T-helper 22 cell (primary cell): ENCODE measurements at places on chromosomes 6 and 20.

DNA sequence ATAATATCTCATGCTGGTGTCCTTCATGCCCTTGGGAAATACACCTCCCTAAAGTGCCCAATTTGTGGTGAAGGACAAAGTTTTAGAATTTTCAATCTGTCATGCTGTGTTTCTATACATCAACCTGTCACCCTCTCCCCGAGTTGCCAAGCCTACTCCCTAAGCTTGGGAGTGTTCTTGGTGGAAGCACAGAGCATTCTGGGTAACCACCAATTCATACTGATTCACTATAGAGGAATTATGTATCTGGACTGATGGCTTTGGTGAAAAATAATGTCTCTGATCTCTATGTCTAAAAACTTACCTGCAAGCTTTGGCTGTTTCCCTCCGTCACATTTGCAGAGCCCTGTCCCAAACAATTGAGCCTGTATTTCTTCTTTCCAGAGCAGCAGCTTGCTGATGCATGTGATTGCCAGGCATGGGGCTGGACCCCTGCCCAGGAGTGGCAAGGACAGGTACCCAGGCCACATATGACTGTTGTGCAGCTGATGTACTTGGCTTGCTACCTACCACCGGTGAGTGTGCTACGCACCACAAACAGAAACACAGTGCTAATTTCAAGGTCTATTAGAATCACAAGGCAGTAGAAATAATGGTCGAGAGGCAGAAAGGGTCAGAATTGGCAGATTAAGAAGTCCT lies 202.8 kb upstream of the CITED2 start:
- no peak for DNase-seq

DNA sequence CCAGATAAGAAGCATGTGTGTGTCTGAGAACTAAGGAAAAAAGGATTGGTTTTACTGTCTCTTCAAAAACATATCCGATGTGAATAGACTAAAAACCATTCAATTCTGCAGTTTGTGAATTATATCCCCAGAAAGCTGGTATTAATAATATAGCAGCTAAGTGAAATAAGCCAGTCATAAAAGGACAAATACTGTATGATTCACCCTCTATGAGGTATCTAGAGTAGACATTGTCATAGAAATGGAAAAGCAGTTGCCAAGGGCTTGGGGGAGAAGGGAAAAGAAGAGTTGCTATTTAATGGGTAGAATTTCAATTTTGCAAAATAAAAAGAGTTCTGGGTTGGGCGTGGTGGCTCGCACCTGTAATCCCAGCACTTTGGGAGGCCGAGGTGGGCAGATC lies 137.5 kb downstream of the ATXN1 start:
- no peak for DNase-seq

DNA sequence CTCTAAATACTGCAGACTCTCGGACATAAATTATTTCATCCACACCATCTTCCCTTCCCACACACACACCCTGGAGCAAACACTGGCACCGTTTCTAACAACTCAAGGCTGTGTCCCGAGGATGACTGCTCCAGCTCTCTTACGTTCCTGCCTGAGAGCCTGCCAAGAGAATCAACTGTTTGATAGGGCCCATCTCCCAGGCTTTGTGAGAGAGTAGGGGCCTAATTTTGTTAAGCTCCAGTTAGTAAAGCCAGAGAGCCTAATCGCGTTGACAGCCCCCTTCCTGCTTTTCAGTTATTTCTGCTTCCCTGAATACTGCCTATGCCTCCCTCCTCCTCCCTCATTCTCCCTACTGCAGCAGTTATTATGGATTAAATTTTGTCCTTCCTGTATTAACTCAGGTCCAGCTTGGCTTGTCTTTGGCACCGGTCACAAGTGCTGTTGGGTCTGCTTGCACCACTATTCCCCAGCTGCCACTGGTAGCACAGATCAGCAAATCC lies 118.1 kb upstream of the TMEM181 start:
- DNase-seq, result no peak

DNA sequence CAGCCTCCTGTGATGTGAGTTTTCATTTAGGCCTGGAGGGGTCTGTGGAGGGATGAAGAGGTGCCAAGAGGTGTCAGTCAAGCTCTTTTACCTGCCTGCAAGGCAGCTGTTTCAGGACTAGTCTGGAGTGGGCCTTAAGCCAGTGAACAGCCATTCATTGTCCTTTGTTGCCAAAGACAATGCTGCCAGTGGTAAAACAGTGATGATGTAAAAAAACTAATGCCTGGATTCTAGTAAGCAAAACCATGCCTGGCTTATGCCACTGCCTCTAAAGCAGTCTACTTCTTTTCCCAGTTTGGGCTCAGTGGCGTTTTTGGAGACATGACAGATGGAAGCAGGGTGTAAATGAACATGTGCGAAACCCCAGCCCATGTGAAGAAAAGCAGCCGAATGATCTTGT lies 93.5 kb upstream of the KCNK16 start:
- DNase-seq, result no peak

GRCh38 chr6:72374857-72375256 lies 247.0 kb upstream of the KCNQ5 start:
- DNase-seq, result no peak

- no peak for DNase-seq
Measured at GRCh38 chr6:153096792-153097191, 34.3 kb downstream of the RGS17 start.

- DNase-seq, result no peak
Measured at GRCh38 chr6:112274774-112275173, 20.4 kb upstream of the LAMA4 start.

DNA sequence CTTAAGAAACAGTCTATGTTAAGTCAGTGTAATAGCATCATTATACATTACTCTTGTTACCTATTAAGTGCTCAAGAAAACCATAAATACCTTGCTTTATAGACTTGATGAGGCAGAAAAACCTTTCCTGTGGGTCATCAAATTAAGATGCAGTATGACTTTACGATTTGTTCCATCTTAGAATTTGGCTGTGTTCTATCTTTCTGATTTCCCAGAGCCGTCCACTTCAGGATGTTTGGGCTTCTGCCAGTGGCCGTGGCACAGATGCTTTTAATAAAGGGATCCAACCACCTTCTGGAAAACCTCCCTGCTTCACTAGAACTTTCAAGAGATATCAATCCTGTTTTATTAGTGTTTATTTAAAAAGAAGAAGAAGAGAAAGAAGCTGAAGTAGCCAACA lies 71.2 kb downstream of the PDE7B start:
- no peak for DNase-seq

DNA sequence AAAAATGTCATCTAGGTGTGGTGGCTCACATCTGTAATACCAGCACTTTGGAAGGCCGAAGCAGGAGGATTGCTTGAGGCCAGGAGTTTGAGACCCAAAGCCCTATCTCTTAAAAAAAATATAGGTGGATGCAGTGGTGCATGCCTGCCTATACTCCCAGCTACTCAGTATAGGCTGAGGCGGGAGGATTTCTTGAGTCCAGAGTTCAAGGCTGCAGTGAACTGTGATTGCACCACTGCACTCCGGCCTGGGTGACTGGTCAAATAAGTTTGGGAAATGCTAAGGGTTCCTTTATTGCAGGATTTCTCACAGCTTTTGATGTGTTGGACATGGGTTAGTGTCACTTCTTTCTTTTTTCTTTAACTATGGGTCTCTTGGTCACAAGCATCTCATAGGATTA lies 261.3 kb downstream of the PLCB1 start:
- DNase-seq, result no peak

- DNase-seq, result no peak
Measured at GRCh38 chr6:10793035-10793434, 45.3 kb downstream of the MAK start.

DNA sequence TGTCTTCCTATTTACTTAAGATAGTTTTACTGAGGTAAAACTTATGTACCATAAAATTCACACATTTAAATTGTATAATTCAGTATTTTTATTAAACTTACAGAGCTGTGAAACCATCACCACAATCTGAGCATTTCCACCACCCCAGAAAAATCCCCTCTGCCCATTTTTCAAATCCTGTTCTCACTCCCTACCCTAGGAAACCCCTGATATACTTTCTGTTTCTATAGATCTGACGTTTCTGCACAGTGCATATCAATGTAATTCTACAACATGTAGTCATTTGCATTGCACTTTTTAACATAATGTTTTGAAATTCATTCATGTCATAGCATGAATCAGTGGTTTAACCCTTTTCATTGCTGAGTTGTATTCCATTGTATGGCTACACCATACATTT lies 96.7 kb upstream of the OPRM1 start:
- DNase-seq, result no peak

- DNase-seq, result peak; percentile 7
Measured at GRCh38 chr20:3203315-3204123, 963 bp downstream of the DDRGK1 start.

GRCh38 chr6:107196152-107196551 lies 80.8 kb upstream of the BEND3 start:
- no peak for DNase-seq

DNA sequence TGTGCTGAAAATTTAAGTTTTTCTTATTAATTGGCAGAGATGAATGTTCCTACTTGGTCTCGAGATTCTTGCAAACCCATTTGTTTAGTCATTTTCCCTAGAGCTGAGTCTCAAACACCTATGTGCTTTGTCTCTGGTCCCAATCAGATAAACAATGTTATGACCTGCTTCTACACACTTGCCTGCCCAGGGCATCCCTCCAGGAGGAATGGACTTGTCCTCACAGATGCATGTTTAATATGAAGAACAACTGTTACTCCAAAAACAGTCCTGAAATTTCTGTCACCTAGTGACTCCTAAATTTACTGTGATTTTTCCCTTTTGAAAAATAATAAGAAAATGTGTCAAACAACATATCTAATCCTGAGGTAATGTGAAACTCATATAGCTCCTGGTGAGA lies 43.7 kb downstream of the HDGFL1 start:
- DNase-seq, result no peak

DNA sequence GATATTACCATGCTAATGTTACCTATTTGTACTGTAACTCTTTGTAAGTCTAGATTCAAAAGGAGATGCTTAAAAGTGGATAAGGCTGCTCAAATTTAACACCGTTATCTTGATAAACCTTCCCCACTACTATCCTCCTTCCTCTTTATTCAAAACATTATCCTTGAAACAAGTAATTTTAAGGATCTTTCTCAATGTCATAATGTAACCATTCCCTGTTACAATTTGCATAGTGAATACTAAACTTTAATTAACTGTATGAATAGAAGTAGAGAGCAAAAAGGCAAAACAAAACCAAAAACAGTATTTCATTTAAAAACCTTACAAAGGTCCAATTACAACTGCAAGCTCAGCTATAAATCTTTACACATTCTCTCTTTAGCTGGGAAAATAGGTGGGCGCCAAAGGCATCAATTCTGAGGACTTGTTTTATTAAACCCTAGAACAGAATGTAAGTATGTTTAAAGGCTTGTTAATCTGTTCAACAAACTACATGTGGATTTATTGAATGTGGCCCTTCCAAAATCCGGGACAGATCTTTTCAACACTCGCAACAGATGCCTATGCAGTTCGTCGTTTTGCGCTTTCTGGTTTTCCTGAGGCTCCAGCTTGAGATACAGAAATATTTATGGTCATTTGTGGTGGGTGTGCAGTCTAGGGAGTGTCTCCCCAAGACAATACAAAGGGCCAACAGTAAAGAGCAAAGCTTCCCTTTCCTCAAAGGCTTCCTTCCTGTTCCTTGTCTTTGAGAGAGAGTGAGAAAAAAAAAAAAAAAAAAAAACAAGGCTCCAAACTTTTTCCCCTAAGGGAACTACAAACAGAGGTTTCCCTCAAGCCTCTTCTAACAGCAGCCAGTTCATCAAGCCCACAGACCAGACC lies 15.1 kb downstream of the KIF13A start:
- no peak for DNase-seq

DNA sequence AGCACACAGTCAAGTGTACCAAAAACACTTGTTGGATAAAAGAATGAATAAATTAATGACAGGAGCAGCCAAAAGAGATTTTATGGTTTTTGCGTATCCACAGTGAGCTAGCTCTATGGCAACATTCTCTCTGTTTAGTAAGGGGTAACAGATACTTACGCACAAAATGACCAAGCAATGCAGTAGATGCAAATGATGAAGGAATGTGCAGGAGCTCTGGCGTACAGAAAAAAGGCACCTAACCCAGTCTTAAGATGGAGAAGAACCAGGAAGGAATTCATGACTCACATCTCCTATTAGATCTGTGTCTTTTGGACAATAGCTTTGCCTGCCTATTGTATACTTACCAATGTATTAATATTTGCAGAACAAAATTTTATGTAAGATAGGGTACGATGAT lies 191.9 kb upstream of the PREP start:
- DNase-seq, result no peak

DNA sequence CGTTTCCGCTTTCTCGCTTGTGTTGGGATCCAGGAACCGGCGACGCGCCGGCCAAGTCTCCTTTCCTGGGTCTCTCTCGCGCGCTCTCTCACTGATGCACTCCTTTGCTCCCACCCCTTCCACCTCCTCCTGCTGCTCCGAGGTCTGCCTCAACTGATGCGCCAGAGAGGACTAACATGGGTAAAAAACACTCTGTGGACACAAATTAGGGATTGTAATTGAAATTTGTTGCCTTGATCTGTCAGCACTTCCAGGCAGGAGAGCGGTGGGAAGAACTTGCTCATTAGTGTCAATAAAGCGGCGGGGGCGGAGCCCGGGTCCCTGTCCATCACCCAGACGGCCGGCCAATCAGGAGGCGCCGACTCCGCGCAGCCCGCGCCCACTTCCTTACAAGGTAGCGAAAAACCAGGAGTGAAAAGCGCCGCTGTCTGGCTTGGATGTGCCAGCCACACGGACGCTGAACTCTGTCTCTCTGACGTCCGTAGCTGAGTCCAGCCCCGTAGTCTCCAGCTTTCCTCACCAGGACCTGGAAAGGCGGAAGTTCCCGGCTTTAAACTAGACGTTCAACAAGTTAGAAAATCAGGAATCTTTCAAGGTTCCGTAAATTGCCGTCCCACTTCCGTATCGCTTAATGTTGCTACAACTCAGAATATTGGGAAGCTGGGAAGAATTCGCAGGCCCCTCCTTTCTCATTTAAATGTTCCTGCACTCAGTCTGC lies at the start of gene TBX18:
TSS of gene TBX18 (minus strand) at position 267 of the 718 bp plus-strand sequence. CDS start 417 bp downstream, outside the sequence.
- DNase-seq, result no peak

- DNase-seq, result no peak
Measured at GRCh38 chr6:110934381-110934898, 24.1 kb upstream of the GTF3C6 start.

GRCh38 chr6:108437821-108438220 lies 122.9 kb upstream of the FOXO3 start:
- DNase-seq, result no peak

DNA sequence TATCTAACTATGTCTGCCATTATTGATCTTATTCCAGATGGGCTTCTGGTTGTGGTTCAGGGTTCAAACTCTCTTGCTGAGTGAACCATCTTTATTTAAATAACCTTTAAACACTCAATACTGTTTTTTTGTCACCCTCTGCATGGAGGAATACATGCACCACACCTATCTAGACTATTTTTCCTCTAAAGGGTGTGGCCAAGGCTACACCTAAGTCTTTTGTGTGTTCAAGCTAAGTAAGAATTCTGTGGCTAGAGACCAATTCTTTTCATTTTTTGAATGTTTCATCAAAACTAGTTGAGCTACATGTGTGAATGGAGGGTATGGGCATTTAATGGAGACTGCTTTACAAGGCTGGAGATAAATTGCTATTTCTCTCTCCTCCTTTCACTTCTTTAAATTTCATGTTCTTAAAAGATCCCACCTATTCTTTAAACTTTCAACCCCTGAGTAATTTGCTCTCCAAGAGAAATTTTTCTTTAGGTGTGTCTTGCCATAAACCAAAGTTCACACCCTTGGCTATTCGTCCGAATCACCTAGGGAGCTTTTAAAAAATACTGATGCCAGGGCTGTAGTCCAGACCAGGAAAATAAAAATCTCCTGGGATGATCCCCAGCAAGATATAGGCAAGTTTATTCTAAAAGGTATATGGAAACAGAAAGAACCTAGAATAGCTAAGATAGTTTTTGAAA lies 24.8 kb upstream of the MBOAT1 start:
- DNase-seq, result no peak
